ENCODE measurements at places on chromosomes 13 and 19. TPM values are rescaled to one million over a fixed set of nuclear protein-coding genes. Genes with fewer than 3 reads are reported as not detected.

DNA sequence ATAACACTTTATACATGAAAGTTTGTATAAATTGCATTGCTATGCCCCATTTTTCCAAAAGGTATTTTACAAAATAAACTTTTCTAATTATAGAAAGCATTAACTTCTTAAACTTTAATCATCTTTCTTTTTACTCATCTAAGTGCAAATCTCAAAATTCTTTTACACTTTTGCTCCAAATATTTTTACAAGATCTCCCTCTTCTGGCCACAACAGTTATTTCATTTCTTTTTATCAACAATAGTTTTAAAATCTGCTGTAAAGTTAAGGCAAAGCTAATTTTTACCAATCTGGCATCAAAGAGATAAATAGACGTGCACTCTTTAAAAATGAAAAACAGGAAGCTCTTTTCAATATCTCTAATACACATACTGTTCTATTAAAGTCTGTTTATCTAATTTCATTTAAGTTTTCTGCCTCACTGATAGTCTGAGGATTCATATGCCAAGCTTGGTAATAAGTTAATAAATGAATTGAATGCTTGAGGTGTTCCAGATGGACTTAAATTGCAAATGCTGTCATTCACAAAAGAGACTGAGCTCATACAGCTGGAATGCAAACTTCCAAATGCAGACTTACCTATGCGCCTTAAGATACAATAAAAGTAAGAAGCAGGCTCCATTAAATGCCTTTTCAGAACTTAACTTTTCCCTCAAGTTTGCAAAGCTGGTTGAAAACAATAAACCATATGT, 583.0 kb upstream of the ATXN8OS start:
- DNase-seq, result no peak

GRCh38 chr19:15197275-15197941, 3.4 kb downstream of the NOTCH3 start:
- DNase-seq, result no peak

EBI3 gene
- not detected for total RNA-seq

DNA sequence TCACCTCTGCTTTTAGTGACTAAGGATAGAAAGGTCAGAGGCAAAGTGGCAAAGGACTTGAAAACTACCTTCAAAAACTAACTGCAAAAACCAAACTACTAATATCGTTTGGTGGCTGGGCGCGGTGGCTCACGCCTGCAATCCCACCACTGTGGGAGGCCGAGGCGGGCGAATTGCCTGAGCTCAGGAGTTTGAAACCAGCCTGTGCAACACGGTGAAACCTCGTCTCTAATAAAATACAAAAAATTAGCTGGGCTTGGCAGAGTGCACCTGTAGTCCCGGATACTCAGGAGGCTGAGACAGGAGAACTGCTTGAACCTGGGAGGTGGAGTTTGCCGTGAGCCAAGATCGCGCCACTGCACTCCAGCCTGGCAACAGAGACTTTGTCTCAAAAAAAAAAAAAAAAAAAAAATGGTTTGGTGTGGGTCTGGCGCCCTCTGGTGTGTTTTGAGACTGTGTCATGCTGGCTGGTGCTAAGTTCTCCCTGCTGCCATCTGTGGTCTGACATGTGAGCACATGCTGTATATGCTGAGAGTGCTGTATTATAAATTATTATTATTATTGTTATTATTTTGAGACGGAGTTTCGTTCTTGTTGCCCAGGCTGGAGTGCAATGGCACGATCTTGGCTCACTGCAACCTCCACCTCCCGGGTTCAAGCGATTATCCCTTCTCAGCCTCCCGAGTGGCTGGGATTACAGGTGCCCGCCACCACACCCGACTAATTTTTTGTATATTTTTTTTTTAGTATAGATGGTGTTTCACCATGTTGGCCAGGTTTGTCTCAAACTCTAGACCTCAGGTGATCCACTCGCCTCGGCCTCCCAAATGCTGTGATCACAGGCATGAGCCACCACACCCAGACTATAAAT, 36.0 kb upstream of the RNF17 start:
- peak; percentile 81 for DNase-seq

NOSIP gene
- total RNA-seq, result 147 TPM

GRCh38 chr13:29281932-29282495, 313.5 kb downstream of the SLC7A1 start:
- no peak for DNase-seq

GRCh38 chr19:4373601-4374497, 26.5 kb downstream of the SH3GL1 start:
- DNase-seq, result no peak

DNA sequence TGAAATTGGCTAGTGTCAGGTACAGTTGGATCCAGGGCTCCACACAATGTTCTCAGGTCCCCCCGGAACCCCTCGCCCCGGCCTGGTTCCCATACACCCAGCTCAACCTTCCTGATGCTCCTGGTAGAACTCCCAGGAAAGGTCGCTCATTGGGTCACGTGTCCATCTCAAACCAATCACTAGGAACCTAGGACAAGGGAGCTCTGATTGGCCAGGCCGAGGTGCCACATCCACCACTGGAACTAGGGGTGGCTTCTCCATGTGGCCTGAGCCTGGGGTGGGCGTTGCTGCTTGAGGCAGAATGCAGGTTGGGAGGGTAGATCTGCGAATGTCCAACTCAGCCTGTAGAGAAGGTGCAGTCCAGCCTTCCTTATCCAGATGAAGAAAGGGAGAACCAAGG, 6.9 kb upstream of the MEF2B start:
- no peak for DNase-seq

DNA sequence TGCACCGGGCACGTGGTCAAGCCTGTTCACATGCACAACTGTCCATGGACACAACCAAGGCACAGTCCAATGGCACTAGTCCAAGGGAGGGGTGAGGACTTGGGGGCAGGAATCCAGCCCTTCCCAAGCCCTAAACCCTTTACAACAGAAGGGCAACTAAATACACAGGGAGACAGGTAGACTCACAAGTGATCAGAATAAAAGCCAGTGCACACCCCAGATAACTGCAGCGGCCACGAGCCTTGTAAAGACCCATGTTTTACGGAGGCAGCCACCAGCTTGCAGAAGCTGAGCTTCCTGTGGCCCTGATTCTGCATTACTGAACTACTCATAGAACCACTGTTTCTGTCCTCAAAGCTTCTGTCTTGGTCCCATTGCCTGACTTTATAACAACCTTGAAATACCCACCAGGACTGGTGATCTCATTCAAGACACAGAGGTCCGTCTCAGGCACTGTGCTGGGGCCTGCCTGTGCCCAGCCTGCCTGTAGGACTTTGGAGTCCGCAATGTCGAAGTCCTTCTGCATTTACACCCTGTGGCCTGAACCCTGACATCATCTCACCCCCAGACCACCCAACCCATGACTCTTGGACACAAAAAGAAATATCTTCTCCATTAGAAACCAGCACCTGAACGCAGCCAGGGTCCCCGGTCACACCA, 181.2 kb downstream of the COL4A1 start:
- no peak for DNase-seq

- DNase-seq, result peak; percentile 63
These were observed 14.2 kb downstream of the ONECUT3 start for GRCh38 chr19:1767464-1767933.

DNA sequence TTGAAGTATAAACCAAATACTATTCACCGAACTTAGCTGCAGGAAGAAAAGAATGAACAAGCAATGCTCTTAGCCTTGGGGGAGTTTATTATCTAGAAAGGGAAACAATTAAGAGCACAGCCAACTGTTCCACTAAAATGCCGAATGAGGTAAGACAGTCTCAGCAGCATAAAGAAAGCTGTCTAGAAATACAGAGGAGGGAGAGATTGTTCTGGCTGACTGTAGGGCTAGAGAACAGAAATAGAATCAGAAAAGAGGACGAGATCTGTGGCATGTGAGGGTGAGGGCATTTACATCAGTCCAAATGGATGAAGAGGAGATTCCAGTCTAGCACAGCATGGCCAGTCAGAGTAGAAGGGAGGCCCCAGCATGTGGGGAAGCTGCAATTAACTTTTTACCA, 56.8 kb upstream of the TNFRSF19 start:
- DNase-seq, result no peak

C1QTNF9B gene
- not detected for total RNA-seq

GRCh38 chr13:94234738-94235137, 244.7 kb downstream of the DCT start:
- no peak for DNase-seq

GRCh38 chr13:105202354-105202753, 1333.1 kb downstream of the EFNB2 start:
- no peak for DNase-seq

- DNase-seq, result peak; percentile 21
These were observed 96.6 kb downstream of the SIPA1L3 start for GRCh38 chr19:38003438-38004185.

GRCh38 chr13:51276636-51277035, 54.4 kb downstream of the FAM124A start:
- DNase-seq, result no peak

GPR180 gene
- total RNA-seq, result 7.9 TPM

- peak; percentile 60 for DNase-seq
These were observed 1.5 kb downstream of the ONECUT3 start for GRCh38 chr19:1754636-1755466.
